ENCODE measurements at places on chromosomes 11 and 22.

DNA sequence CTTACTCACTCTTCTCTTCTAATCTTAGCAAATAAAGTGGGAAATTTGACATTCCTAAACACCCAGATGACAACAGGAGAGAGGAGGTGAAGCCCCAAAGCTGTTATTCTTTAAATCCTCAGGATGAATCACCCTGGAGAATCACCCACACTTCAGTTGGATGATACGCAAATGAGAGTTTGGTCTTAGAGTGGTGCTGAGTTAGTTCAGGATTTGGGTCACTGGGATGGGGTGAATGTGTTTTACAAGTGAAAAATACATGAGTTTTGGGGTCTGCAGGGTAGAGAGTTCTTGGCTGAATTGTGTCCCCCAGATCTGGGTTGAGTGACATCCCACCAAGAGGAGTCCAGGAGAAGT, 117.2 kb downstream of the GGTLC2 start:
- no peak for DNase-seq

DNA sequence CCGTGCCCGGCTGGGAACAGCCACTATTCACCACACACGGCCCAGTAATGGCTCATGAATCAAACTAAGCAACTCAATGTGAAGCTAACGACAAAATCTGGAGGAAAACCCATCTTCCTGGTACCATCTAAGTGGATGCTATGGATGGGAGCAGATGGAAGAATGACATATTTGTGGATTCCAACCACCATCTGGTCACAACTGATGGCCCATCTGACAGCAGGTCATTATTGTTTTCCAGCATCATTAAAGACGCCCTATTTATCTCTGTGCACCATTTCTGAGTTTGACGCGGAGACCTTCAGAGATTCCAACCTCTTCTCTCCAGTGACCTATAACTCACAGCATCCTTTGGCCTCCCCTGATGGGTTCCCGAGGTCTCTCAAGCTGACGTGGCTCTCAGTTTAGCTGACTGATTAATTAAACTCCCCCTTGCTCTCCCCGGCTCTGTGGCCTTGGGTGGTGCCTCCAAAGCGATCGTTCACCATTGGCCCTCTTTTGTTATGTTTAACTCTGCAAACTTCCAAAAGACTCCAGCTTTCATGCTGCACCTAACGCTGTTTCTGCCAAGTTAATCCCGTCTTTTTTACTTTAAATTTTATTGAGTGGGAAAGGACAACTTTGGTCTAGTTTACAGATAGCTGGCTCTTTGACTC, 1514.4 kb downstream of the BRD1 start:
- no peak for DNase-seq

DNA sequence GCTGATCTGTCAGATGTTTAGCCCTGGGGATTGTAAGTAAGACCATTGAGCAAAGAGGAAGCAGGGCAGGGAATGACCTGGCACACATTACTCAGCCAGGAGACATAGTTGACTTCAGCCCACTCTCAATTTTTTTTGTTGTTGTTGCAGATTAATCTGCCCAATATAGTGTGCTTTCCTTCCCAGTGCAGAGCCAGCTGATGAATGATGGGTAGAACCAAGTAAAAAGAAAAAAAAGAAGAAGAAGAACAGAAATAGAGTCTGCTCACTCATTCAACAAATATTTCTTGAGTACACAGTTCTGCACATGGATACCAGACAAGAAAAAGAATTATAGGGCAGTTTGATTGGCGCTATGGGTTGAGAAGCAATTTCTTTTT, 292.7 kb downstream of the ETS1 start:
- no peak for DNase-seq

GRCh38 chr11:96254087-96254486, 88.9 kb downstream of the MAML2 start:
- DNase-seq = peak; percentile 62

DNA sequence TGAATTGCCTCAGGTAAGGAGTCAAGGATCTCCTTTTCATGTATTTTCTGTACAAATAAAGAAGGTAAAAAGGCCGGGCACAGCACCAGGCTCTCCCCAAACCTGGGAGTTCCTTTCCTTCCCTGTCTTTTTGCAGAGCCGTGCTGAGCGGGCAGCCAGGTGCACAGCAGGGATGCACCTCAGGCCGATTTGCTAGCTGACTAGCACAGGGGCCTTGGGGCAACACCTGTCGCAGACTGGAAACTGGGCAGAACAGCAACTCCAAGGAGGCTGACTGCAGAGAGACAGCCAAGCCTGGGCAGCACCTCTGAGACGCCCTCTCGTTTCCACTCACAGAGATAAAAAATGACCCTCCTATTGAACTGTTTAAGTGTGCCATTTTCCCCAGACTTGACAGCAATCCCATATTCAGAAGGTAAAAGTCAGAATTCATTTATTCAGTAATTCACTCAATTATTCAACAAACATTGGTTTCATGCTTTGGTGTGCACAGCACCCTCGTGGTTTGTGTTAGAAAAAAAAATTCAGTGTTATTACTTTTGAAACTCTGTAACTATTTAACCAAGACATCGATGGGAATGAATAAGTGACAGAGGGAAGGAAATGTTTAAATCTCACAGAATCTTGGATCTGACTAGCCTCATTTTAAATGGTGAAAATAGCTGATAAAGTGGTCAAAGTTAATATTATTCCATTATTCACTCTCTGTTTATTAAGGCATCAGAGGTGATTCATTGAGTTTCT, 120.9 kb downstream of the GALNT18 start:
- DNase-seq = no peak

GRCh38 chr11:110691926-110692325, 20.3 kb downstream of the ARHGAP20 start:
- no peak for DNase-seq

DNA sequence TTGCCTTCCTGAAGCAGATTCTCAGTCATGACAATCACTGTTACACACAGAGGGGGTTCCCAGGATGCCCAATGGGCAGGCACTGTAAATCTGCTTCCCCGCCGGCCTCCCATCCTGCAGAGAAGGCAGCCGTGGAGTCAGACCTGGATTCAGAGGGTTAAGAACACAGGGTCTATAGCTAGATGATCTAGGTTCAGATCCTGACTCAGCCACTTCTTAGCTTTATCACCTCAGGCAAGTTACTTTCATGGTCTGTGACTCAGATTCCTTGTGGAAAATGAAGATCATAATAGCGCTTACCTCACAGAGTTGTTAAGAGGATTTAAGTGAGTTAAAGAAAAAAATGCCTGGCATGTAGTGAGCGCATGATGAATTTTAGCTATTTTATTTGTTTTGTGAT, 95.9 kb downstream of the TIMP3 start:
- no peak for DNase-seq

DNA sequence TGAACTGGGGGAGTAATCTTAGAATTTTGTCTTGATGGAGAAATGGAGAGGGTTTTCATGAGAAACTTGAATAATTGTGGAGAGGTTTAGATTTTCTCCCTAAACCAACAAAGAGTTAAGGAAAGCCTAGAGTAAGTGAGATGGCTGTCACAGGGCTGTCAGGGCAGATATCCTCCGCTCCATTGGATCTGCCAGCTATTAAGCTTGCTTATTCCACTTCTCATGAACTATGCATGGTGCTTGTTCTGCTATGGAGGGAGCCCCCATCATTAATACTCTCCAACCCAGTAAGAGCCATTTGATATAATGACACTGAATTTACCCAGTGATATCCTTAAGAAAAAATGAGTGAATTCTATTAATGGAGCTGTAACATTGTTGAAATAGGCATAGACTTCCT, 342.8 kb upstream of the MTNR1B start:
- DNase-seq = no peak

DNA sequence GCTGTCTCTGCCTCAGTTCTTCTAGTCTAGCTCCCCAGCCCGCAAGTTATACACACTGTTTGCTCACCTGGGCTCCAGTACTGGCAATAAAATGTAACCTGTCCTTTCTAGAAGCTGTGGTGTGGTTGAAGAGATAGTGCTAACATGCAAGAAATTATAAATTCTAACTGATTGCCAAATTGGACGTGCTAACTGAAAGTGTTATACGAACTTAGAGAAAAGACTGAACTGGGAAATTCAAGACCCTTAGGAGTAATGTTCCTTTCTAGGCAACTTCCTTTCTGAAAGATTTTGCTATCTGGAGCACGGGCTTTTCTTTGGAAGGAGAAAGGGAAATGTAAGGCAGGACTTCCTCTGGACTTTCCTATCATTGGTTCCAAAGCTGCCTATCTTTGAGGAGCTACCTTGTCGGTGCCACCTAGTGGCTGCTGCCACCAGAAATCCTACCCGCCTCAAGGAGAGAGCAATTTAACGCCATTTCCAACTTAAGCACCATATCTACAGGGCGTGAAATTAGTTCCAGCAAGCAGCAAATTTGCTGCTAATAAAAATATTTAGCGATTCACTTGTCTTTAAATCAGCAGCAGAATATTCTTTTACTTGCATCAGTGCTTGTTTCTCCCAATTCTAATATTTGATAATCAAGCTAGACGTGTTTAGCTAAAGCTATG, 12.7 kb upstream of the TMEM218 start:
- DNase-seq = peak; percentile 27

- DNase-seq = peak; percentile 71
These were observed 75.8 kb downstream of the CD44 start for GRCh38 chr11:35214792-35215193.

- peak; percentile 2 for DNase-seq
These were observed 756 bp downstream of the CLNS1A start for GRCh38 chr11:77636731-77637344.

- no peak for DNase-seq
These were observed 3.4 kb upstream of the FADS1 start for GRCh38 chr11:61820174-61820573.

GRCh38 chr11:93001806-93002205, 32.4 kb downstream of the MTNR1B start:
- no peak for DNase-seq
